ENCODE measurements at places on chromosomes 12 and 14. TPM values are rescaled to one million over a fixed set of nuclear protein-coding genes. Genes with fewer than 3 reads are reported as not detected.

ACRBP gene
- 1.5 TPM for total RNA-seq

COX6A1 gene
- 333 TPM for total RNA-seq

PLA2G1B gene
- total RNA-seq = not detected

DHRS2 gene
- 2.3 TPM for total RNA-seq

ACOT6 gene
- total RNA-seq = not detected

TEX22 gene
- 4.7 TPM for total RNA-seq

AKAP6 gene
- 1.0 TPM for total RNA-seq

SIX6 gene
- not detected for total RNA-seq

SERPINA9 gene
- not detected for total RNA-seq

CLBA1 gene
- 1.4 TPM for total RNA-seq

ESYT1 gene
- 154 TPM for total RNA-seq

SMCO2 gene
- 1.4 TPM for total RNA-seq

GPR84 gene
- total RNA-seq = 1.8 TPM

LTB4R2 gene
- 7.9 TPM for total RNA-seq

TAS2R14 gene
- total RNA-seq = 2.6 TPM

RNASE1 gene
- not detected for total RNA-seq

TBX3 gene
- not detected for total RNA-seq

LBHD2 gene
- not detected for total RNA-seq

C12orf54 gene
- not detected for total RNA-seq

KRT72 gene
- total RNA-seq = not detected

HCAR2 gene
- total RNA-seq = 0.16 TPM

ZNF385A gene
- total RNA-seq = 0.78 TPM

LRRK2 gene
- total RNA-seq = not detected

CYP46A1 gene
- not detected for total RNA-seq

TMTC1 gene
- 1.4 TPM for total RNA-seq

SALL2 gene
- 2.7 TPM for total RNA-seq

MRPL51 gene
- 283 TPM for total RNA-seq

ALDH1L2 gene
- 1.4 TPM for total RNA-seq

NANOG gene
- not detected for total RNA-seq

GDF3 gene
- total RNA-seq = not detected

ANG gene
- 0.68 TPM for total RNA-seq

GZMB gene
- 4,741 TPM for total RNA-seq

LRP1-AS gene
- not detected for total RNA-seq

DBX2 gene
- not detected for total RNA-seq

Measured in activated T-helper 2 cell treated with anti-CD3 and anti-CD28 coated beads, Interferon-gamma antibody, Interleukin-2, Interleukin-4, amounts not matched to agents 10 μg/mL and 5 μg/mL and 100 μg/mL, durations not matched to agents 14 hours and 24 hours and 36 hours (primary cell).